ENCODE measurements at places on chromosomes 12 and 14. TPM values are rescaled to one million over a fixed set of nuclear protein-coding genes. Genes with fewer than 3 reads are reported as not detected.

The SERPINA10 gene
- total RNA-seq = not detected

The RFC5 gene
- total RNA-seq = 4.7 TPM

The PSMA6 gene
- total RNA-seq = 158 TPM

The LGR5 gene
- not detected for total RNA-seq

The CLEC7A gene
- total RNA-seq = 24.1 TPM

The KRT77 gene
- total RNA-seq = not detected

The NKX2-1 gene
- total RNA-seq = not detected

The C1S gene
- total RNA-seq = 612 TPM

The USP30 gene
- total RNA-seq = 18.0 TPM

The RPL10L gene
- total RNA-seq = not detected

The TAS2R7 gene
- total RNA-seq = not detected

The LALBA gene
- total RNA-seq = not detected

The BIN2 gene
- total RNA-seq = 26.5 TPM

The LHX5 gene
- not detected for total RNA-seq

The PZP gene
- 1.6 TPM for total RNA-seq

The KLHL33 gene
- total RNA-seq = 0.31 TPM

The CEBPE gene
- 0.37 TPM for total RNA-seq

The SLC25A21 gene
- 1.4 TPM for total RNA-seq

All from omental fat pad (tissue), 4 donors.